ENCODE measurements at places on chromosomes 11 and 22. TPM values are rescaled to one million over a fixed set of nuclear protein-coding genes. Genes with fewer than 3 reads are reported as not detected.

CEP126 gene
- 8.2 TPM for total RNA-seq

SLC22A6 gene
- total RNA-seq, result not detected

FADS2 gene
- 75.1 TPM for total RNA-seq

MAP4K2 gene
- 11.7 TPM for total RNA-seq

FAM111B gene
- 25.9 TPM for total RNA-seq

OR5B21 gene
- total RNA-seq, result not detected

PLAAT3 gene
- total RNA-seq, result 5.3 TPM

GNB1L gene
- total RNA-seq, result 3.4 TPM

Measured in urinary bladder (tissue), 4 donors.